ENCODE measurements at places on chromosomes 6 and 20.
A peak's percentile ranks its signal among the peaks of the same experiment; 100 is the strongest.

DNA sequence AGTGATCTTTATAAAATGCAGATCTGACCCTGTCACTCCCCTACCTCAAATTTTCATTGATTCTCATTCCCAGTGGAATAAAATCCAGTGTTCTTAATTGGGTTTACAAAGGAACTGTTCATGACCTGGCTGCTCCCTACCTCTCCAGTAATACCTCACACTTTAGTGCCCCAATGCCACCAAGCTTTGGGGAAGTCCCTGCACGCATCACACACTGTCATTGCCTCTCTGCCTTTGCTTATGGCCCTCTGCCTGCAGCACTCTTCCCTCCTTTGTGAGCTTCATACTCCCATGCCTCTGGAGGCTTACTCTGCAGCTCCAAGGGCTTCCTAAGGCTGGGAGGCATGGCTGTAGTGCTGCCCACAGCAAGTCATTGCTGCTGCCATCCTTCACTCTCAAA lies 57.4 kb downstream of the TMC2 start:
- no peak for DNase-seq

DNA sequence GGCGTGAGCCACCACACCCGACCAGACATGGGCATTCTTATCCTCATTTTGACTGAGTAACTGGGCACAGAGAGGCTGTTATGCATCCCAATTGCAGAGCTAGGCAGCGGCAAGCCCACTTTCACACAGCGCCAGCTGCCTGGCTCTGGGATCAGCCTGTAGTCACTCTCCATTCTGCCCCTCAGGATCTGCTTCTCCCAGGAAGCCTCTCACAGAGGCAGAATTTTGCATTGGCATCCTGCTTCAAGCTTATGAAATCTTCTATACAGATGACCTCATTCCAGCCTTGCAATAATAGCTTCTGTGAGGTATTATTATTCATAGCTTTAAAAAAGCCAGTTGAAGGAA lies 37.0 kb upstream of the IER3 start:
- DNase-seq = no peak

DNA sequence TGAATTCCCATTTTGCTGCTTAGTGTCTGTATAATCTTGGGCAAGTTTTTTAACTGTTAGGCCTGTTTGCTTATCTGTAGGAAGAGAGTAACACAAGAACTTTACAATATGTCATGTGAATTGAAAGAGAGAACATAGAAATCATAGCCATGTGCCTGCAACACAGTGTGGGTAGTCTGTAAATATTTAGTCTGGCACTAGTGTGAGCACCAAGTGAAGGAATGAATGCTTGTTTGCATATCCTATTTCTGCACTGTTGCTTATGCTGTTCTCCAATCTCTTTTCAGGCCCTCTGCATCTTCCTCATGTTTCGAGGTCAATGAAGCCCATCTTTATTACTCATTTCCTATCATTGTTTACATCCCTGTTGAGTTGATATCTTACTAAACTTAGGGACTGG lies 49.2 kb downstream of the CBFA2T2 start:
- no peak for DNase-seq

GRCh38 chr6:53162606-53163005 lies 14.0 kb upstream of the GCM1 start:
- no peak for DNase-seq

DNA sequence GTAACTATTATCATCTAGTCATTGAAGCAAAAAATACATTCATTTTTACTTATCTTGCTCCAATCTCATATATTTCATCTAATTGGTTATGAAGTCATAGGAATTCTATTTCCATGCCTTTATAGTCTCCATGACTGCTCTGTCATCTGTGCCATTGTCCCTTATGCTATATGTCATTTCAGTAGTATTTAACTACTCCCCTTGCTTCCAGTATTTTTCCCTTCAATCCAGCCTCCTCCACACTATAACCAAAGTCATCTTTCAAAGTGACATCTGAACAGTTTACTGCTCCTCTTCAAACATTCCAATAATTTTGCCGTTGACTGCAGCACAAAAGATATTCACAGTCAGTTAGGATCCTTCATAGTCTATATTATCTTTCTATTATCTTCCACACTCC lies 216.6 kb upstream of the HS3ST5 start:
- DNase-seq = no peak

DNA sequence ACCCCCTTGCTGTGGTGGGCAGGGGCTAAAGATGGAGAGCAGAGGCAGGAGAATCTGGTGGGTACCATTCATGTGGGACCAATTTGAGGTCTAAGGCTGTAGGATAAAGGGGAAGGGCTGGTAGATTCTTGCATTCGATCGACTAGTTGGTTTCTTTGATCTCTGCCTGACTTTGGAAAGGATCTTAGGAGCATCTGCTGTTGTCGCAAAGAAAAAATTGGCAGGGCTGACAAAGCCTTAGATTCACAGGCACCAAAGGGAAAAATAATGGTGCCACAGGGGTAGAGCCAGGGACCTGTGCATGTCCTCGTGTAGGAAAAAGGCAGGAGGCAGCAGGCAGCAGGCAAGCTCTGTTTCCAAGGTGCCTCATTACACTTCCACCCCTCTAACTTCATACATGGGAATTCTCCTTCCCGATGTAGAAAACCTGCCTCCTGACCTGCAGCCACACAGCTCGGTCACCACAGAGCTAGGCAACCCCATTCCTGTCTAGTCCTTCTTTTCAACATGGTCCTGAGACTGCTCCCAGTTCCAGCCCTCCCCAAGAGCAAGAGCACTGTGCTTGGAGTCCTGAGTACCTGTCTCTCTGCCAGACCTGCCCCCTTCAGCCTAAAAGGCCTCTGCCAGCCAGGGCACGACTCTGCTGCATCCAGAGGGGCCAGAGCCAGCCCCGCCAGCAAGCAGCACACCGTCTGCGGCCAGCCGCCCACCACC lies 71.9 kb downstream of the FGD2 start:
- DNase-seq = no peak

GRCh38 chr6:50259903-50260302 lies 210.2 kb upstream of the DEFB112 start:
- no peak for DNase-seq

- no peak for DNase-seq
These were observed 31.4 kb downstream of the RALGAPA2 start for GRCh38 chr20:20680991-20681508.

DNA sequence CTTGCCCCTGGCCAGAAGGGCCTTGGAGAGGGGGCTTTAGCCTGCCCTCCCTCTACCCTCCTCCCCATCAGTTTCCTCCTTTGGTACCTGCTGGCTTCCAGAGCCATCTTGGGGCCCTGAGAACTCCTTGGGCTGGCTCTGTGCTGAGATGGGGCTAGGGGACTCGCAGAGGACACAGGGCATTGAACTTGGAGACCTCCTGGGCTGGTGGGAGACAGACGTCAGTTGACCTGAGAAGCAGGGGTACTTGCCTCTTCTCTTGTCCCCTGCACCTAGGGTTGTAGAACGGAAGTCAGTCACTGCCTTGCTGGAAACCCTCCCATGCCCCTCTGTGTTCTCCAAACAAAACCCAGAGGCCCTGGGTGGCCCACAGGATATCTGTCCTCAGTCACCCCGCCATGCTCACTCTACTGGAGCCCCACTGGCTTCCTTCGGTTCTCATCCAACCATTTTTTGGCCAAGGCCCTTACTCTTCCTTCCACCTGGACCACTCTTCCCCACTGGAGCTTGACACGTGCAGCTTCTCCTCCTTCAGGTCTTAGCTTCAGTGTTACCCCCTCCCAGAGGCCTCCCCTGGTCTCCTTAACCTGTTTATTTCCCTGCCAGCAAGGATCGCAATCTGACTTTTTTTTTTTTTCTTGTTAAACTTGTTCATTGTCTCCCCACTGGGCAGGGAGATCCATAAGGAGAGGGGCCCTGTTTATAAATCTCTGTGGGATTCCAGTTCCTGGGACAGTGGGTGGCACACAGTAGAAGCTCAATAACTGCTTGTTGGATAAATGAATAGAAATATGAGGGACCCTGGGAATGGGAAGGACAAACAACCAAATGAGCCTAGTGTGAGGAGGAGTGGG lies 971 bp downstream of the RBCK1 start:
- peak; percentile 18 for DNase-seq

DNA sequence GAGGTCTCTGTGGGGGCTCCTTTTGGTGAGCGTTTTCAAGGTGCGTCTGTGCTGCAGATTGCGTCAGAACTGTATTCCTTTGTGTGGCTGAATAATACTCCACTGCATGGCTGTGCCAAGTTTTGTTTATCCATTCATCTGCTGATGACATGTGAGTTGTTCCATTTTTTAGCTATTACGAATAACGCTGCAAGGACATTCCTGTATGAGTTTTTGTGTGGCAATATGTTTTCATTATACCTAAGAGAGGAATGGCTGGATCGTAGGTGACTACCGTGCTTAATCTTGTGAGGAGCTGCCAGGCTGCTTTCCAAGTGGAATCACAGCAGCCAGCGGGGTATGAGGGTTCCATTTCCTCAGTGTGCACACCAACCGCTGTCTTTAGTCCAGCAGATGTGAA lies 1.1 kb upstream of the DACT2 start:
- no peak for DNase-seq

DNA sequence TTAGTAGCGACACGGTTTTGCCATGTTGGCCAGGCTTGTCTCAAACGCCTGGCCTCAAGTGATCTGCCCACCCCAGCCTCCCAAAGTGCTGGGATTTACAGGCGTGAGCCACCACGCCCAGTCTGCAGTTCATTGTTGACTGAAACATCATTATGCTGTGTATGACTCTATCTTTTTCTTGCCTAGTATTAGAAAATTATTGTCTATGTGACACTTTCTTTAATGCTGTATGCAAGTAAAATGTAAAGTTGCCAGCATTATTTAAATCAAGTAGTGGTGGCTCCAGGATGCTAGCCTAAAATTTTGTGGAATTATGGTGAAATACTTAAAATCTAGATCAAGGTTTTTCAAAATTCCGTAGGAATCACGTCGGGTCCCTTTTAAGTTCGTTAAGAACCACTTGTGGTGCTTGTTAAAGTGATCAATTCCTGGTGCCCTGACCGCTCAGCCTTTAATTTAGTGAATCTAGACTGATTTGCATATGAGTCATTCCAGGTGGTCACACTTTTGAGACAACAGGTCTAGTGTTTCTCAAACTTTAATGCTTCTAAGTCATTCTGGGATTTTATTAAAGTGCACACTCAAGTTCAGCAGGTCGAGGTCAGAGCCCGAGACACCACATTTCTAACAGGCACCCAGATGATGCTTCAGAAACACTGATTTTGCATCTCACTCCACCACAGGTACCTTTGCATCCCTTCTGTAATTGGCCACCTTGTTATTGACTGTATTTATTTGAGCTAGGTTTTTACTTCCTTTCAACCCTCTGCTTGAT lies 132.6 kb upstream of the MTHFD1L start:
- no peak for DNase-seq

DNA sequence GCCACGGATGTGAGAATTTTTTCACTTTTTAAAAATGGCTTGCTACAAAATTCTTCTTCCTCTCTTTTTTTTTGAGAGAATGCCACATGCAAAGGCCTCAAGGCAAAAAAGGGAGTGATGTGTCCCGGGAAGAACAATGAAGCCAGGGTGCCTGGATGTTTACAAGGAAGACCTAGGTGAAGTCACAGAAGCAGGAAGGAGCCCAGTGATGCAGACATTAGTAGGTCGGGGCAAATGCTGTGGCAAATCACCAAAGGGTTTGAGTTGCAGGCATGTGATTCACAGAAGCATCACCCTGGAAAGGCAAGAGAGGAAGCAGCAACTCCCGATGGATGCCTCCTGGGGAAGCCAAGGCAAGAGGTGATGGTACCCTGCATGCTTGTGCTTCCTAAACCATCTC lies 46.8 kb downstream of the FARS2 start:
- DNase-seq = no peak

DNA sequence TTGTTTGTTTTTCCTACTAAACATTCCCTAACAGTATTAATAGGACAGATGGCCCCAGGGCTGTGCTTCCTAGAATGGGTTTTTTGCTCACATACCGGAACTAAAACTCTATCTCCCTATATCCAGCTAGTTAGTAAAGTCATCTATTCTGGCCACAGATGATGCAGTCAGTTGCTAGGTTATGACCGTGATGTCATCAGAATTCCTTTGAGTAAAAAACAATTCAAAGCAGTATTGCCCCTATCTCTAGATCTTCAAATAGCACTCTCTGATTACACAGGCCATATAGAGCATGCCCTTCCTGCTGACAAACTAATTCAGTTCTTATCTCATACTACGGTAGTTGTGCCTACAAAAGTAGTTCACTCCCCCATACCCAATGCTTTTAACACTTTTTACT lies 17.9 kb upstream of the ZNF451 start:
- no peak for DNase-seq

DNA sequence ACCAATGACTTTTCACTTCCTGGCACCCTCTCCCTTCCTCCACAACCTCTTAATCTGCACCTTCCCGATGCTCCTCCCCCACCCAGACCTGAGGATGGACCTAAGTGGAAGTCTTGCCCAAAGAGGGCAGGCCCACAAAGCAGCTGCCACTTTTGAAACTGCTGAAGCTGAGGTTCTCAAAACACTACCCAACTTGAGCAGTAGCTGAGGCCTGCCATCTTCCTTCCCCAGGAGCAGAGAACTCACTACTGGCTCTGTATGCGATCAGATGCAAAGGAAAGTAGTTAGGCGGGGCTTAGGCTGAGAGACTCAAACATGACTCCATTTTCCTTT lies 1.5 kb downstream of the HM13 start:
- DNase-seq = no peak

GRCh38 chr20:17767624-17768023 lies 67.9 kb downstream of the BANF2 start:
- DNase-seq = no peak

DNA sequence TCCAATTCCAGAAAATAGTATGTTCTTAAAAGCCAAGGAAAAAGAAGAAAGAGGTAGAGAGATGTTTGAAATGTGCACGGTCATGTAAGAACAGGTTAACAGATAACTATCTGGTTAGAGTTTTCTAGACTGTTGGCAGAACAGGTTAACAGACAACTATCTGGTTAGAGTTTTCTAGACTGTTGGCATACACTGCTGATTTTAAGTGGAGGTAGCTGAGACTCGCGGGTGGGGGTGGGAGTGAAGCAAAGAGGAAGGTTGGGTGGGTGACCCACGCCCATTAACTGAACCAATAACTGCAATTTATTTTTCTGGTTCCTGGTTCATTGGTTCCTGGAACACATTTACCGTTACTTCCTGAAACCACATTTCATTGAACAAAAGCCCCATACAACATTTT lies 157.5 kb downstream of the ELOVL4 start:
- DNase-seq = no peak

- no peak for DNase-seq
These were observed 85.8 kb downstream of the DLL1 start for GRCh38 chr6:170205126-170205525.

- DNase-seq = no peak
These were observed 48.7 kb downstream of the NUDT3 start for GRCh38 chr6:34343806-34344205.

Measured in naive B cell (primary cell).